ENCODE measurements at places on chromosomes 5 and 9.
A peak's percentile ranks its signal among the peaks of the same experiment; 100 is the strongest.

GRCh38 chr5:172541773-172542136 is 87.4 kb upstream of the SH3PXD2B start:
- DNase-seq: no peak

DNA sequence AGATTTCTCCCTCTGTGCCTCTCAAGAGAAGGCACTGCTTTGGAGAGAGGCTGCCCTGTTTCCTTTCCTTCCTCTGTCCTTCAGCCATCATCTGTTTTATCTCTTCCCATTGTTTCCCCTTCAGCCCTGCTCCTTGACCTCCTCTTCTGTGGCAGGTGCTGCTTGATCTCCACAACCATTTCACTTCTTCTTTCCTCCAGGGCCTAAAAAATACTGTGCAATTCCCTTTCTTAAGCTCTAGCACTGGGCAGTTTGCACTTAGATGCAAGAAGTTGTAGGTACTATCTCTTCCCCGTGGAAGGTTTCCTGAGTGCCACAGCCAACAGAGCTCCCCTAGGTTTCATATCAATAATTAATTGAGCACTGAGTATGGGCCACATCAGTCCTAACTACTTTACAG is 8.8 kb upstream of the ADRB2 start:
- no peak for DNase-seq

GRCh38 chr9:123414936-123415930 is 59.2 kb downstream of the CRB2 start:
- DNase-seq: no peak

- DNase-seq: no peak
Measured at GRCh38 chr5:150120617-150121447, 34.5 kb upstream of the CSF1R start.

- DNase-seq: no peak
Measured at GRCh38 chr5:111703662-111704061, 53.3 kb downstream of the NREP start.

DNA sequence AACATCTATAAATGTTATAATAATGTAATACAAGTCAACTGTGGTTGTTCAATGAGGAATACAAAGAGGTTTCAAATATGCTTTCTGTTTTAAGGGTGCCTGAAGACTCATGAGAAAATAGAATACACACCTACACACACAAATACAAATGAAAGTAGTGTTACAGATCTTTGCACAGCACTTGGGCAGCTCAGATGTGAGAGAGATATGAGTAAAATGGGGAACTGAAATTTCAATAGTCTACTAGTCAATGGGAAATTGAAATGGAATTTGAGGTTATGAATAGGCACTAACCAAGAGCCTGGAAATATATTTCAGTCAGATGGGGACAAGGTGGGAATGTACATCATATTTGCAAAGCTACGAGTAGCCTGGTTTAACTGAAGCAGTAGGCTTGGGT is 96.6 kb downstream of the ISL1 start:
- DNase-seq: no peak

DNA sequence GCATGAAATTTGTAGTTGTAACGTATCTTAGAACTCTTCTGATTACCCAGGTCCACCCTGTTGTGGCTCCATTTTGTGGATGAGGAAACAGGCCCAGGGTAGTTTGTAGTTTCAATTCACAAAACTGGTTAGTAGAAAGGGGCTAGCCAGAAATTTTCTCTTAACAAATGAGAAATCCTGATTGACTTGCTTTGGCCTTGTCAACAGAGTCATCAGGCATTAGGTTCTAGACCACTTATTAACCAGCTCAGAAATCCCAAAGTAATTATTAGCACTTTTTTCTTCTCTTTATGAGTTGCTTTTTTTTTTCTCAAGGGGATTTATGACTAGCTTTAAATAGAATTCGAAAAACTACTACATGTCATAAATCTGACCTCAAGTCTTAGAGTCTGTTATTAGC is 160.2 kb downstream of the SH3GL2 start:
- DNase-seq: no peak

GRCh38 chr9:108815156-108815555 is 40.6 kb downstream of the ACTL7B start:
- no peak for DNase-seq

DNA sequence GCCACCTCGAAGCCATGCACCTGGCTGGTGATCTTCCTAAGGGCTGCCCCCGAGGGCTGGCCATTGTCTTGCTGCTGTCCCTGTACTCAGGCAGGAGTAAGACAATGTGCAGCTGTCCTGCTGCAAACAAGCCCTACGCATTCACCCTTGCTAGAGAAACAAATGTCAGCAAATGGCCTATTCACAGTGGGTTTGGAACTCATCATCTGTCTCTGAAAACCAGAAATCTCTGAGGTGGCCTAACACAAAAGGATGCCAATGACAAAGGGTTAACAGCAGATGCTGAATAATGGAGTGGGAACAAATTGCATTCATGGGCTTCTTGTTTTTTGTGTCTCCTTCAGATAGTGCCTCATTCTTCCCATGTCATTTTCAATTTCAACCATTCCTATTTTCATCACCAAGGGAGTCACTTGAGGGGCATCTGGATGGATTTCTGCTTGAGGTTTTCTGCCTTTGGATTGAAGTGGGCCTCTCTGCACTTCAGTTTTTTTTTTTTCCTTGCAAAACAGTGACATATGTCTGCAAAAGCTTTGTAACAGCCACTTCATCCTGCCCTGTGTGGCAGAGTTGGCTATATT is 261.6 kb upstream of the VLDLR start:
- DNase-seq: no peak

- DNase-seq: no peak
Measured at GRCh38 chr5:142871363-142872193, 101.4 kb downstream of the ARHGAP26 start.

GRCh38 chr5:1412621-1413020 is 32.6 kb downstream of the SLC6A3 start:
- DNase-seq: no peak

- DNase-seq: no peak
Measured at GRCh38 chr9:109122726-109123621, 3.2 kb upstream of the TMEM245 start.

GRCh38 chr9:95992536-95992935 is 117.0 kb downstream of the ERCC6L2 start:
- DNase-seq: no peak

GRCh38 chr5:140224658-140225057 is 49.7 kb downstream of the CYSTM1 start:
- DNase-seq: no peak

DNA sequence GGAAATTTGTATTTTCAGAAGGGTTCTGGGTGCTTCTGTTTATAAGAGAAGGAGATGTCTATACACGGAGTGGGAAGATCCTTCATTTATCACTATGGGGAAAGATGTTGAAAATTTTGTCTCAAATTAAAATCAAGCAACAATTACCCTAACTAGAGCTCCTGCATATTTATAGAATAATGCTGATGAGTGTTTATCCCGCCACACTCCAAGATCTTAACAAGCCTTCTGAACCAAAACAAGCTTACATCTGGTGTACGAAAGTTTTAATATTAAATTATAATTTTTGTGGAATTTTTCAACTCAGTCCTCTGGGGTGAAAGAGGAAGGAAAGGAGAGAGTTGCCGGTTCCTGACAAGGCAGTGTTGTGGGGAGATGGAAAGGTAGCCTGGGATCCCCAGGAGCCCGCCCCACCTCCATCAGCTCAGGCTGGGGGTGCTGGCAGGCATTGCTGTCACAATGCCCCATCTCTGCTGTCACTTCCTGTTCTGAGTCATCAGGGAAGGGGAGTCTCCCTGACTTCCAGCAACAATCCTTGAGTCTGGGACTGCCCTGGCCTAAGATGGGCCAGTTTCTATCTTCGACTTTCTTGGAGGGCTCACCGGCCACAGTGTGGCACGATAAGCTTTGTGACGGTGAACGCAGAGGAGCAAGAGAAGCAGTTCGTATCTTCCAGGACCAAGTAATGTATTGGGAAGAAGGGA is 64.5 kb downstream of the ERAP1 start:
- DNase-seq: no peak

DNA sequence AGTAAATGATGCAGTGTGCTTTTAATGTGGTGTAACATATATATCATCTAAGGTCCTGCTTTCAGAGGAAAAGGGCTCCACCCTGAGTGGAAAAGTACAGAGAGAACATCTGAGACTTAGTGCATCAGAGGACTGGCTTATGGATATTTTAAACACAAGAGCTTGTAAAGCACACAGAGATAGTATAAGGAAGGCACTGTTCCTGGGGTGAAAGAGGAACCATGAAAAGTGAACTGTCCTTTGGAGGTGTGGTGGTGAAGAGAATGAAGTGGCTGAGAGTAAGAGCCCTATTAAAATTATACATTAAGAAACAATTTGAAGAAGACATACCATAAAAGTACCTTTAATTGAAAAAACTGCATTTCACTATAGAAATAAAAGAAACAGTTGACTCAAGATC is 68.9 kb downstream of the CSF2 start:
- no peak for DNase-seq

DNA sequence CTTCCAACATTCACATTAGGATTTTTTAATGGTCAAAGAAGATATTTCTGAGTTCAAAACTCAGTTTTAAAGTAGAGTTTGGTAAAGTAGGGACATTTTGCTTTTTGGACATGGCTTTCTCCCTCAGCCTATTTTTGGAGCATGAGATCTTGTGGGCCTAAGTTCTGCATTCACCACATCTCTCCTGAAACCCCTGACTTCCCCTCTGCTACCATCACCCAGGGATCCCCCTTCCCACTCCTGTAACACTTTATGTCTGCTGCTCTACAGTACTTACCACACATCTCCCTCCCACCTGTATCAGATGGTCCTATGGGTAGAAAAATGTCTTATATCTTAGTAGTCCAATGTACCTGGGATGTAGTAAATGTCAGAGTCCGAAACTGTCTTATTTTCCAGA is 48.2 kb upstream of the JAK2 start:
- DNase-seq: no peak

DNA sequence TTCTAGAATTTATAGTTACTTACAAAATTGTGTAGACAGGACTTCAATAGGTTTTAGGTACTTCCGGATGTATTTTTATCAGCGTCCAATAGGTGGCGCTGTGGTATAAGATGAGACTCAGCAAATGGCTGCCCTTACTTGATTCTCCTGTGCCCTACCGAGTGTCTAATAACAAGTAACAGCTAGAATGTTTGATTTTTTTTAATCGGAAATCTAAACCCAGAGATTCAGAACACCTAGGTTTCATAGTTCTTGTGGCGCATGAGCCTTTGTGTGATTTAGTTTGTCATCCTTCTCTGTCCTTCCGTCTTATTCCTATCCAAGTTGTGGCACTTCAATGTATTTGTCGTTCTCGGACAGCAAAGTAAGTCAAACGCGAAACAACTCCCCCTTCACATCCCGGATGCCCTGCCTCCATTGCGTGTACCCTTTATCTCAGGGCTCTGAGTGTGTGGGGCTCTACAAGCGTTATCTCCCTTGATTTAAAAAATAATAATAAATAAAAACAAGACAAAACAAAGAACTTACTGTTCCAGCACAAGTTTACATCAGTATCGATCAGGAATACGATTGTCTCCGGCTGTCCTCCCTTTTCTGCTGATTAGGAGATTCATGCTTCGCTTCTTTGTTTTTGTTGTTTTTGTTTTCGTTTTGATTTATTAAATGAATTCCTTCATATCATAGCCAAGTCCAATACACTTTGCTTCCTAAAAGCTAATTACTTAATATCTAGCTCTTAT is 50.7 kb upstream of the SLC30A5 start:
- peak; percentile 93 for DNase-seq

GRCh38 chr9:134059188-134059641 is 8.6 kb downstream of the BRD3 start:
- no peak for DNase-seq

Measured in T-helper 2 cell (primary cell).